ENCODE measurements at places on chromosomes 2 and 18. TPM values are rescaled to one million over a fixed set of nuclear protein-coding genes. Genes with fewer than 3 reads are reported as not detected.
A peak's percentile ranks its signal among the peaks of the same experiment; 100 is the strongest.

- no peaks in the 10 kb centered on the region for H3K36me3 ChIP-seq
- no peak for DNase-seq
- peaks cover 6% of the 10 kb centered on the region for H3K4me1 ChIP-seq
Observed at GRCh38 chr2:84999553-84999955, 28.6 kb downstream of the KCMF1 start.

DNA sequence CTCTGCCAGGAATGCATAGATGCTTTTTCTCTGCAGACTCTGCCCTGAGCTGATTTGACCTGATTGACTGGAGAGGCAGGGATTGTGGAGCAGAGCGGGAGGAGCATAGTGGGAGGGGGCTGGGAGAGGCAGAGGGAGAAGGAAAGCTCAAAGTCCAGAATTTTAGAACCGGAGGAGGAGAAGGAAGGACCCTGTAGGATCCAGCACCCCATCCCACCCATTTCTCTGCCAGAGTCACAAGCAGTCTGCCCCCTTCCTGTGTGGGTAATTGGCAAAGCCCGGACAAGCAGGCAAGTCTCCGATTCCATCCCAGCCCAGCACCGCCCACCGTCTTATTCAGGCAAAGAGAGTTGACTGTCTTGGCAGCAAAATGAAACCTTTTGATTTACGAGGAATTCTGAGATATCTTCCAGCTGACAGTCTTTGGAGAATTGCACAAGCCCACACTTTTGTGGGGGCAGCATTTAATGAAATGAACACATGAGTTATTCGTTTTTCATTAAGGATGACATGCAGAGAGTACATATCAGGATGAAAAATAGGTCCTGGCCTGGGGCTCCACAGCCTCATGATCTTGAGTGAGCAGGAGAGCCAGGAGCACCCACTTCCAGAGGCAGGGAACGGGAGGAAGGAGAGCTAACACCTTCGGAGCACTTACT lies 103.1 kb downstream of the MCFD2 start:
- no peak overlapping the region for H3K4me3 ChIP-seq
- peak; percentile 99 for DNase-seq
- H3K36me3 ChIP-seq = no peaks in the 10 kb centered on the region
- H3K4me1 ChIP-seq = peaks cover 31% of the 10 kb centered on the region

Gene TYW5
- total RNA-seq = 10.1 TPM

Gene ILKAP
- 24.9 TPM for total RNA-seq

Gene FARP2
- 29.3 TPM for total RNA-seq

Gene SCG2
- 0.66 TPM for total RNA-seq

GRCh38 chr2:95315801-95316411 lies 18.8 kb downstream of the KCNIP3 start:
- H3K27me3 ChIP-seq = no peaks in the 10 kb centered on the region
- no peak overlapping the region for H3K27ac ChIP-seq
- peak; percentile 77 for DNase-seq
- peaks cover 2% of the 10 kb centered on the region for H3K4me1 ChIP-seq

DNA sequence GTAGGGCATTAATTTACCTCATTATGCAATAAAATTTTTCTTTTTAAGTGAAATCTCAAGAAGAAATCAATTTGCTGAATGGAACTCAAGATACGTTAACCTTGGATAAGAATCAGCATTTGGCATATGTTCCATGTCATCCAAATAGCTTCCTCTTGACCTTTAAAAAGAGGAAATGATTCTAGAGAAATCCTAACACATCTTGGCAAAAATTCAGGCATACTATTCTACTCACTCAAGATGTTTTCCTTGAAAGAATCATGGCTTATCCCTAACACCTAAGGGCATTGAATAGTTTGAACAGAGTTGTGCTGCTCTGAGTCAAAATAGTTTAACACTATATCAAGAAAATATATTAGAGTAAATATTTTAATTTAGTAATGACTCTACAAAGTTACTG lies 678.0 kb downstream of the EPHA4 start:
- no peak overlapping the region for H3K27ac ChIP-seq
- DNase-seq = peak; percentile 38
- H3K36me3 ChIP-seq = no peaks in the 10 kb centered on the region

DNA sequence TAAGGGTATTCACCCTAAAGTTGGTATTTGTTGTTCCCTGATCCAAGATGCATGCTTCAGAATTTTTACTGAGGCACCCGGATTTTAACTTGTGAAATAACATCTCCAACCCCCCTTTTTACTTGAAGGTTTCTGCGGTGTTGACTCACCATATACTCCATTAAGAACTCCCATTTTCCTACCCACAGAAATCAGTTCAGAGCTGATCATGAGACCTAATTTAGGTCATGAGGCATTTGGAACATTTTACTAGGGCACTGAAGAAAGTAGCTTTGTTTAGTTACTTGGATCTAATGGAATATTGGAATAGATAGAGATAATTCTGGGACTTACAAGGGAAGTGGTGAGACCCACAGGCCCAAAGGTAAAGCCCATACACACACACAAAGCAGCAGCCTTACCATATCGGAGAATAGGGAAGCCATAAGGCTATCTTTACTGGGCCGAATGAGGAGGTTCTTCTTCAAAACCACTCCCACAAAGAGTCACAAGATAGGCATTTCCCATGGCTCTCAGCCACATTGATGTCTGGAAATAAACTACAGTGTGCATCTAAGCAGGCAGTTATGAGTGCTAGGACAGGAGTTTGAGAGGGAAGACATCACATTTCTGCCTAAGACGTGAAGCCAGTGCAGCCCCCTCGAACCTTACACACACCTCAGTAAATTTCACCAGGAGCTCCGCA lies 681.0 kb upstream of the LRRTM4 start:
- H3K27ac ChIP-seq = no peak overlapping the region
- DNase-seq = no peak
- no peaks in the 10 kb centered on the region for H3K36me3 ChIP-seq
- H3K27me3 ChIP-seq = no peaks in the 10 kb centered on the region
- no peak overlapping the region for H3K4me3 ChIP-seq

GRCh38 chr2:58057707-58058530 lies 11.3 kb downstream of the VRK2 start:
- no peak overlapping the region for H3K4me3 ChIP-seq
- DNase-seq = no peak
- H3K36me3 ChIP-seq = peaks cover 2% of the 10 kb centered on the region
- no peak overlapping the region for H3K27ac ChIP-seq
- no peaks in the 10 kb centered on the region for H3K27me3 ChIP-seq

- no peak overlapping the region for H3K4me3 ChIP-seq
- H3K27ac ChIP-seq = no peak overlapping the region
- no peaks in the 10 kb centered on the region for H3K4me1 ChIP-seq
Observed at GRCh38 chr2:203280428-203281064, 41.7 kb downstream of the CYP20A1 start.

- no peak overlapping the region for H3K27ac ChIP-seq
- H3K36me3 ChIP-seq = no peaks in the 10 kb centered on the region
- H3K27me3 ChIP-seq = peaks cover 91% of the 10 kb centered on the region
- no peak overlapping the region for H3K4me3 ChIP-seq
- H3K4me1 ChIP-seq = no peaks in the 10 kb centered on the region
Observed at GRCh38 chr2:44937688-44938240, 3.7 kb upstream of the SIX3 start.

DNA sequence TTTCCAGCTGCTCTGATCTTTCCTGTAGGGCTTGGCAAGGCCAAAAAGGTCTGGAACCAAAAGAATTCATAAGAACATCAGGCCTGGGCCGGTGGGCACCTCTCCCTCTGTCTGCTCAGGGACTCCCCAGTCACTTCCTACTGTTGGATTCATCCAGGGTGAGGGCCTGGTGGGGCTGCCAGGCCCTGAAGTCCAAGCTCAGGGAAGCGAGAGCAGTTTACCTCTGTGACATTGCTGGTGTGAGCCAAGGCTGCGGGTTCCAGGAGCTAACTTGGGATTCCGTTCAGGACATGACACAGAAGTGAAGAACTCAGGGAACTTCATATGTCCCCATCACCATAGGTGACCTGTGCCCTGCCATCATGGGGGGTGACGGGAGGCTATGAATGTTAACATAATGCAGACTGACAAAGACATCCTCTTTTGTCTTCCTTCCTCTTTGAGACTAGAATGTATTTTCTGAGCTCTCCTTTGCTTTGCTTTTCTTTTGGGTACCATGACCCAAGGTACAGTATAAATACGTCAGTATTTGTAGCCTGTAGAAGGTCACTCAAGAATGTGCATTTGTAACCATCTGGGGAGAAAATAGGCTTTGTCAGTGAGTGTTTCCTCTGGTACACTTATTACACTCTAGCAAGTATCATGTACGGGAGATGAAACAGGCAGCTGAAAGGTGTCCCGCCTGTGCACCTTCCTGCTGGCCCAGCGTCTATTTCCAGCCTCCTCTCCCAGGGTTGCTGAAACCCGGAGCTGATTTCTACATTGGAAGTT lies 130.5 kb upstream of the SLC1A4 start:
- H3K4me1 ChIP-seq = peaks cover 27% of the 10 kb centered on the region
- no peaks in the 10 kb centered on the region for H3K27me3 ChIP-seq
- no peak overlapping the region for H3K4me3 ChIP-seq
- H3K27ac ChIP-seq = peak overlapping the region; percentile 78
- no peak for DNase-seq

Gene NYAP2
- not detected for total RNA-seq

DNA sequence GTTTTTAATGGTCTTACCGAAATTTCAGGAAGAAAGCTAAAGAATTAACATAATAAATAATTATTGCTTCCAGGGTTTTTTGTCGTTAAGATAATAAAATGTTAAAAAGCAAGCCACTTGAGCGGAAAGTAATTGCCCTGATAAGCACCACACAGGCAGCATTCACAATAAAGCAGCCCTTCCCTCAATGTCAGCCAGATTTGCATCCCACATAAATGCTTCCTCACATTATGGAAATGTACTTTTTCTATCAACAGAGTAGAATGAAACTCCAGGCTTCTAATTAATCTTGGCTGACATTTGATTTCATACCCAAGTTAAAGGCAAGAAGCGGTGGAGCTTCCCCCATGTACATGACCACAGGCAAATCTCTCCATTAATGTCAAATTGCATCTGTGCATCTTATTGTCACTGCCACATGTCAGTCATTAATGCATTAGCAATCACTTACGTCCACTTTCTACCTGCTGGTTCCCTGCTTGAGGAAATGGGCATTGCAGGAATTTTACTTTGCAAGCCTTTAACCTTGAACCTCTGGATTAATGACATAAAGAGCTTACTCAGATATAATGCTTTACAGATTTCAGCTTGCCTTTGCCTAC lies 26.2 kb downstream of the PTPRM start:
- no peaks in the 10 kb centered on the region for H3K4me1 ChIP-seq
- H3K27ac ChIP-seq = no peak overlapping the region
- no peak for DNase-seq
- no peak overlapping the region for H3K4me3 ChIP-seq
- H3K36me3 ChIP-seq = no peaks in the 10 kb centered on the region
- no peaks in the 10 kb centered on the region for H3K27me3 ChIP-seq

- peaks cover 7% of the 10 kb centered on the region for H3K4me1 ChIP-seq
- H3K27ac ChIP-seq = no peak overlapping the region
- no peak overlapping the region for H3K4me3 ChIP-seq
Observed at GRCh38 chr2:28683100-28683706, 68.4 kb upstream of the PPP1CB start.

Gene EPHA4
- total RNA-seq = 12.8 TPM

Gene REG3G
- not detected for total RNA-seq

Gene PROM2
- 0.26 TPM for total RNA-seq

DNA sequence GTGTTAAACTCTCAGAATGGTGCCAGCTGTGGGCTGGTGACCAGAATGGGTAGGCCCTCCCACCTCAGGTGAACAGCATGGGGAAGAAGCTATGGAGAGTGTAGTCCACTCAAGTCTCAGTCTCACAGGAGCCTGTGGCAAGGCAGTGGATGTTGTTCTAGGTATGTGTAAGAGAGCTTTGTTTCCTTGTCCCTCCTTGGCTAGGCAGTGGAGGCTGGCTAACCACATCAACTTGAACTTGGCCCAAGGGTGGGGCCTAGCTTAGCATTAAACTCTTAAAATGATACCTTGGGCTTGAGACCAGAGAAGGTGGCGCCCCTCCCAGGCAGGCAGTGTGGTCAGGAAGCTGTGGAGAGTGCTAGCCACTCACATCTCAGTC lies 53.2 kb upstream of the SLC4A10 start:
- no peak overlapping the region for H3K4me3 ChIP-seq
- H3K4me1 ChIP-seq = no peaks in the 10 kb centered on the region
- DNase-seq = no peak
- no peaks in the 10 kb centered on the region for H3K27me3 ChIP-seq
- no peaks in the 10 kb centered on the region for H3K36me3 ChIP-seq

DNA sequence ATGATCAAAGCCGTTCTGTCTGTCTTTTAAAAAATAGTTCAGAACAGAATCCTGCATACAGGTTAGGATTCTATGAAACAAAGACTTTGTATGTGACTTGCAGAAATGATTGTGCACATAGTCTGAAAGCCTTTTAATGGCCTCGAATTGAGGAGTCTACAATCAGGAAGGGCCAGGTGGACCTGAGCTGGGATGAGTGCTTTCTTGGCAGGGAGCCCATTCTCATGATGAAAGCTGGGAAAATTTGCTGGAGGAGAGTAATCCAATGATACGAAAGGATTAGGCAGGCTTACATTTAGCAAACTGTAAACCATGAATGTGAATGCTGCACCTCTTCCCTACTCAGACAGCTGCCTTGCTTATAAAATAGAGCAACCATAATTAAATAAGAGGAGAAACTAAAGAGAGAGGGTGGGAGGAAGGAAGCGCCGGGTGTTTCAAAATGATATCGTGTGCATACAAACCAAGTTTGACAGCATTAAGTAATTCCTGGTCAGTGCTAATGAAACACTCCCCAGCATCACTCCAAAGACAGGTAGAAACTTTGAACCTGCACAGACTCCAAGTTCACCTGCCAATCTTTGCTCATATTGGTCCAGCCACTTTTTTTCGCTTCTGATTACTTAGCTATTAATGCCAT lies 23.7 kb upstream of the CXCR4 start:
- H3K36me3 ChIP-seq = no peaks in the 10 kb centered on the region
- no peaks in the 10 kb centered on the region for H3K27me3 ChIP-seq
- no peak for DNase-seq
- no peak overlapping the region for H3K27ac ChIP-seq

DNA sequence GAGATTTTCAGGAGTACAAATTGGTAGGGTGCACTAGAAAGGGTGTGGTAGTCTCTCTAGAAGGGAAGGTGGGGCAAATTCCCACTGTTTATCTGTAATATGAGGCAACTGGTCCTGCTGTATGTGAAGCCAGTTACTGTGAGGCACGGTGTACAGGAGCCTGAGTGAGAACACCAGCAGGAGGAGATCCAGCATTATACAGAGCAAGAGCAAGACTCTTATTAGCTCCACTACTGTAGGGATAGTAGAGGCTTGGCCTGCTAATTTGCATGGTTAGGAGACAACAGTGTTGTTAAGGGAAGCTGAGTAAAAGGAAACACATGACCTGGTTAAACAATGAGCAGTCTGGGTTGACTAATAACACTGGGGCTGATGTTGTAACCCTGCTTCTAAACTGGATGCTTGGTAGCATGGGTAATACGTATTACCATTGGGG lies 76.3 kb upstream of the WDSUB1 start:
- no peaks in the 10 kb centered on the region for H3K4me1 ChIP-seq
- H3K27ac ChIP-seq = no peak overlapping the region
- no peaks in the 10 kb centered on the region for H3K36me3 ChIP-seq

- no peak overlapping the region for H3K4me3 ChIP-seq
- H3K27ac ChIP-seq = no peak overlapping the region
- peaks cover 3% of the 10 kb centered on the region for H3K4me1 ChIP-seq
Observed at GRCh38 chr2:46136953-46137352, 160.3 kb upstream of the EPAS1 start.

All from fibroblast of lung (primary cell).